ENCODE measurements at places on chromosomes 2 and 18.

DNA sequence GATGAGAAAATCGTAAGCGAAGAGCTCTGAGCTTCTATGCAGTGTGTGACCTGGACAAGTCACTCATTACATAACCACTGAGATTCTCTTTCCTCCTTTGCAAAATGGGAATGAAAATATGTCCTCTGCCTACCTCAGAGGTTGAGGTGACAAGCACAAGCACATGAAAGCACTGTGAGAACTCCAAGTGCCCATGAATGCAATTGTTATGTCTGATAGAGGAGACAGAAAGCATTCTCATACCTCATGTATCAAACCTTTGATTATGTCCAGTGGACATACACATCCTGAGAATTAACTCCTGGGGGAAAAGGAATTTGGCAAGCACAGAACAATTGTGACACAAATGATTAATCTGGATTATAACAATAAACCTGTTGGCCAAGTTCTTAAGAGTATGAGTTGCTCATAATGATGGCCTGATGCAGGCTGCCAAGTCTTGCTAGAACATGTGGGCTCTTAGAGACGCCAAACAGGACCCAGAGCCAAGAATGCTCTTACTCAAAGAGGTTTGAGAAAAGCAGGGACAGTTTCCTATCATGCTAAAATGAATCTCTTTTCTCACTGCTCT is 8.5 kb upstream of the RMDN2 start:
- DNase-seq: no peak

DNA sequence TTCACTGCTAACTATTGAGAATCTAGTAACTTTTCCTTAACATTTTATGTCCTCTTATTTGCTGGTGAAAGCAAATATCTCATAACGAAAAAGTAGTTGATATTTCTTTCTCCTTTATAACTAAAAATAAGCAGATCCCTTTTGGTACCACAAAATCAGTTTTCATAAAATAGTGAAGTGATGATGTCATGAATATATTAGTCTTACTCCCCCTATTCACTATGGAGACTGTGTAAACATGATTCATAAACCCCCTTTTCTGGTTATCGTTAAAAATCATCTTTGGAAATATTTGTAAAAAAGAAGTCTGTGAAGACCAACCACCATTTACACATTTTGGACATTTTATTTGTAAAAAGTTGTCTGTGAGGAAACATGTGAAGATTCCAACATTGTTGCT is 734.9 kb downstream of the NUP35 start:
- no peak for DNase-seq

DNA sequence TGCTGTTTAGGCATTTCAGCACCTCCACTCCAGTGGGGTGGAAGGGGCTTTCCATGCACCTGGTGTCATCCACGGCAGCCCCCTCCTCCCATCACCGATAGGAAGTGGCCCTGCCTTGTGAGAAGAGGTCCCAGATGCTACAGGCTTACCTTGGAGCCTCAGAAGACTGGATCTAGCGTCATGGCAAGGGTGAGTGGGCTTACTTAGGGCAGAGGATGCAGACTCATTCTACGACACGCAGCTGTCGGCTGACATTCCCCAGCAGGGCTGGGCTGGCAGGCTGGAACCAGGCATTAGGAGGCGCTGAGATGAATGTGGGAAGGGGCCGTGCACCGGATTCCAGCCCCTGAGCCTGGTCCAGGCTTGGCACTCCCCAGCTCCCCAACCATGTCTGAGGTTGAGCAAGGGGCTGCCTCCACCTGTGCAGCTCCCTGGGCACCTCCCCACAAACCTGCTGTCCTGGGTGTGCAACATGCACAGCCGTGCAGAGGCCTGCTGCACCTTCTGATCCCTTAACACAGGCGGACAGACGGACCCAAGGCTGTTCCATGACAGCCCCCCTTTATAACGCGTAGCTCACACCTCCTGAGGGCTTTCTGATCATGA is 1.7 kb upstream of the PRLH start:
- DNase-seq: no peak

- no peak for DNase-seq
These were observed 104.6 kb downstream of the ADD2 start for GRCh38 chr2:70663411-70663810.

DNA sequence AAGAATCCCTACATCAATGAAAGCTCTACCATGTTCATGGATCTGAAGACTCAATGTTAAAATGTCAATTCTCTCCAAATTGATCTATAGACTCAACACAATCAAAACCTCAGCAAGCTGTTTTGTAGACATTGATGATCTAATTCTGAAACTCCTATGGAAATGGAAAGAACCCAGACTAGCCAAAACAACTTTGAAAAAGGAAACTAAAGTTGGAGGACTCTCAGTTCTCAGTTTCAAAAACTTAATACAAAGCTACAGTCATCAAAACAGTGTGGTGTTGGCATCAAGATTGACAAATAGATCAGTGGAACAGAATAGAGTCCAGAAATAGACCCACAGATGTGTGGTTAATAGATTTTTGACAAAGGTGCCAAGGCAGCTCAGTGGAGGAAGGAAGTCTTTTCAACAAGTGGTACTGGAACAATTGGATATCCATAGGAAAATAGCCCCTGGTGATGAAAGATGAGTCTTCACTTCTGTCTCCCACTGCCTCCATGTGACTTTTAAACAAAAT is 30.4 kb downstream of the LBH start:
- no peak for DNase-seq

GRCh38 chr2:237697586-237698357 is 70.4 kb downstream of the LRRFIP1 start:
- DNase-seq: no peak

GRCh38 chr2:72695676-72696075 is 130.2 kb downstream of the EXOC6B start:
- no peak for DNase-seq

DNA sequence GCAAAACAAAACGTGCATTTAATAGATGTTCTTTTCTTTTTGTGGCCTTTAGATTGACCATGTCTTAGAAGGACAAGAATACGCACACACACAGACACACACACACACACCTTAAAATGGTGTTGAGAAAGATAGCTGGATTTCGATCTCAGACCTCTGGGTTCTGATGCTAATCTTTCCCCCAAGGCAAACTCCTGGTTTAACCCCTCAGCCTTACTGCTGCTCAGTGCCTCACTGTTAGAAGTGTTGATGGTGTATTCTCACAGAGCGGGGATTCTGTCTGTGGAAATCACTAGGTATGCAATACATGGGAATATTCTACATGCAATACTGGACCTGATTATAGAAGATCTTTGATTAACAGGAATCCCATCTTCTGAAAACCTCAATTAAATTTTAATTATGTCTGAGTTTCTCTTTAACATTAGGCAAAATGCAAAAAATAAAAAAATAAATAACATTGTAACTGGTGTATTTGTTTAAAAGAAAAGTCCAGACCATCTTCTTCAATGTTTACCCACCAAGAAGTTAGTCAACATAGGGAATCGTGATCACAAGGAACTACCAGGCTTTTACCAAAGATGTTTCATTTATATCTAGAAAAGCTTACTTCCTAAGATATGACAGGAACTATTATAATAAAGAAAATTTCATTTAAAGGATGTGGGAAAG is 613.5 kb downstream of the LRP1B start:
- no peak for DNase-seq

DNA sequence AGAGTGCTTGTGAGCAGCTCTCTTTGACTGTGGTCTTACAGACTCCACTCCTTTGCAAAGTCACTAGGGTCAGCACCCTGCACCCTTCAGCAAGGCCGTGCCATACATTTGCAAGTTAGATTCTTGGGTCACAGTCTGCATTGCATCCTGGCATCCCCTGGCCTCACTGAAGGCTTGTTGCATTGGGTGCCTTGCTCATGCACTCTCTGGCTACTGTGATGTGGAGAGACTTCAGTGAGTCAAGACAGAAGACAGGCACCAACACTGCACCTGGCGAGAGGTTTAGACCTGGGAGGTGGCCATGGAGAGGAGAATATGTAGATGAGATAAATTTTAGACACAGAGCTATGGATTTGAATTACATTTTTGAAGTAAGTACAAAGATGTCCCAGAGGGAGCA is 146.4 kb upstream of the COPS8 start:
- DNase-seq: no peak

GRCh38 chr18:46393961-46394360 is 263.1 kb downstream of the LOXHD1 start:
- no peak for DNase-seq

- no peak for DNase-seq
These were observed 1.3 kb downstream of the PTPRM start for GRCh38 chr18:7568426-7568825.

DNA sequence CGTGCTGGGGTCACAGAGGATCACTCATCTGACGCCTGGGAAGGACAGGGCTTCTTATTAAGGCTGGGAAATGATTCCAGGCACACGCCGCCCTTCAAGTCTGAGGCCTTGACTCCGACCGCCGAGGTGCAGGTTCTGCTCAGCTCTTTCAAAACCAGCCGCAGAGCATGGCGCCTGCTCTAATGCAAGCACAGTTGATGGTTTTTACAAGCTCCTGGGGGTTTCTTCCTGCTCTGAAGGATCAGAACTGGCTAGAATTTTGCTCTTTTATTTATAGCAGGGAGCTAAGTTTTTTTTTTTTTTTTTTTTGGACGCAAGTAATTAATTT is 32.0 kb downstream of the CDCA7 start:
- no peak for DNase-seq

DNA sequence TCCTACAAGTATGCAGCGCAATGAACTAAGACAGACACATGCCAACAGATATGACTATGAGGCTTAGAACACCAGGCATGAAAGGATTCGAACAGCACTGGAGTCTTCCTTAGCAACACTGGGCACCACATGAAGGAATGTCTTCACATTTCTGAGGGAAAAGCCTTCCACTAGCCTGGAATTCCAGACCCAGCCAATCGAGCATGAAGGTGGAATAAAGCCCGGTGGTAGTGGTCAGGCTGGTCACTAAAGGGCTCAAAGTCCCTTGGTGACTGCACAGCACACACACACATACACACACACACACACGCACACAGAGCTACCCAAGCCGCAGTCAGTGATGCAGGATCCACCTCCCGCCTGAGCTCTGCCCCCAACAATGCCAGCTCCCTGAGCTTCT is 19.7 kb upstream of the SFXN5 start:
- no peak for DNase-seq

DNA sequence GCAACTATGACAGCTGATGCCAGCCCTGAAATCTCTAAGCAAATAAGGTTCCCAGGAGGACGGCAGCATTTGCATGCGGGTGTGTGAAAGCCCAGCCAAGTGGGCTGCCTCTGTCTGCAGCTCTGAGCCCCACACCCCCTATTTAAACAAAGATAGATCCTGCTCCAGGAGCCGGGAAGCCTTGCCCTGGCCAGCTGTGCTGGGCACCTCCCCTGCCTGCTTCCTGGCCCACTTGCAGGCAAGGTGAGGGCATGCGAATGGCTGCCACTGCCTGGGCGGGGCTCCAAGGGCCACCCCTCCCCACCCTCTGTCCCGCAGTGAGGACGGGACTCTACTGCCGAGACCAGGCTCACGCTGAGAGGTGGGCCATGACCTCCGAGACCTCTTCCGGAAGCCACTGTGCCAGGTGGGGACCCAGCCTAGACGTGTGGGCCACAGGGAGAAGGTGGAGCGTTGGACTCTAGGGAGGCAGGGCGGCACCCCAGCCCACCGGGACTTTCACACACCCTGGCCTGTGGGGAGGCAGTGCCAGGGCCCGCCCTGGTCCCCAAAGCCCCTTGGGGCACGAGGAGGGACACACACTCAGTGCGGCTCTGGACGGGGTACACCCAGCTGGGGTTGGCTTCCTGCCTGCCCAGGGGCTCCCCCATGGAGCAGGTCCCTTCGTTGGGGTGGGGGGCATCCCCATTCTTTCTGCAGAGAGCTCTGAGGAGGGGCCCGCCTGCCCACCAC is at the start of gene ANO7:
Gene ANO7, plus strand, starts transcription at position 317 of the 732 bp plus-strand sequence. CDS start 1,387 bp downstream, outside the sequence.
- DNase-seq: no peak

DNA sequence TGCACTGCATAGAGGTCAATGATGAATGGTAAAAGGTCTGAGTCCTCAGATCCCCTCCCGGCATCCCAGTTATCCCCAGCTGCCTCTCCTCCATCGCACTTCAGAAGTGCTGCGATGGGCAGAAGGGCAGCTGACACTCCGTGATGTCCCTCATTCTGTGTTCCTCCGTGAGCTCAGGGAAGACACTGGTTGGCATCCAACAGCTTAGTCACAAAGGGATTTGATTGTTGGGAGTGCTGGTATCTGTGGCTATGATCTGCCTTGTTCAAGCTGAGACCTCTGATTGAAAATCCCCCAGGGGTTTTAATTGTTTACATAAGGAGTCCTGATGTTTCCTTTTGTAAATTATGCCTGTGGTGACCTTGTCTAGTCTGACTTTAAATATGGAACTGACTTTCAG is 19.0 kb upstream of the SAG start:
- DNase-seq: peak; percentile 29

DNA sequence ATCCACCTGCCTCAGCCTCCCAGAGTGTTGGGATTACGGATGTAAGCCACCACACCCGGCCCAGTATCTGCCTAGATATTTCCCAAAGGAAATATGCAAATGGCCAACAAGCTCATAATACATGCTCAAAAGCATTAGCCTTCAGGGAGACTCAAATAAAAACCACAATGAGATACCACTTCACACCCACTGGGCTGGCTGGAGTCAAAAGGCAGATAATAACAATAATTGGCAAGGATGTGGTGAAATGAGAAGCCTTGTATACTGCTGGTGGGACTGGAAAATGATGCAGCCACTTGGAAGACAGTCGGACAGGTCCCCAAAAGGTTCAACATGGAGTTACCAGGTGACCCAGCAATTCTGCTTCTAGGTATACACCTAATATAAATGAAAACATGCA is 20.5 kb upstream of the ZNF516 start:
- DNase-seq: no peak
